Muscle of back (tissue), 13 donors: ENCODE measurements at places on chromosomes 3 and 15. TPM values are rescaled to one million over a fixed set of nuclear protein-coding genes. Genes with fewer than 3 reads are reported as not detected.
A peak's percentile ranks its signal among the peaks of the same experiment; 100 is the strongest.

DNA sequence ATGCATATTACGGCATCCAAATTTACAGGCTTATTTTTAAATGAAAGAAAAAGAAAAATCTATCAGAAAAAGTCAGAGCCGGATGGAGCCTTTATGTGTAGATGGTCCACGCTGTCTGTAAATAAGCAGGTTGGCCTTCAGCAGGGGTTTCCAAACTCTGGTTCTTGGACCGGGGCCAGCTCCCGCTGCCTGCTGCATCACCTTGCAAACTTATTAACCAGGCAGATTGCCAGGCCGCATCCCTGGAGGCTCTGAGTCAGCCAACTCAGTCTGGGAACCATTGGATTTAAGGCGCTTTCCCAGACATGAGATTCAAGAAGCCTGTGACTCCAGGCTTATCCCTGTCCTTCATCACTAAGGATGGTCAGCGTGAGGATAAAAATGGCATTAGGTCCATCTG is 212.4 kb downstream of the OPA1 start:
- peak; percentile 80 for DNase-seq

- DNase-seq = no peak
These were observed 3.6 kb upstream of the DENND4A start for GRCh38 chr15:65795663-65796216.

DNA sequence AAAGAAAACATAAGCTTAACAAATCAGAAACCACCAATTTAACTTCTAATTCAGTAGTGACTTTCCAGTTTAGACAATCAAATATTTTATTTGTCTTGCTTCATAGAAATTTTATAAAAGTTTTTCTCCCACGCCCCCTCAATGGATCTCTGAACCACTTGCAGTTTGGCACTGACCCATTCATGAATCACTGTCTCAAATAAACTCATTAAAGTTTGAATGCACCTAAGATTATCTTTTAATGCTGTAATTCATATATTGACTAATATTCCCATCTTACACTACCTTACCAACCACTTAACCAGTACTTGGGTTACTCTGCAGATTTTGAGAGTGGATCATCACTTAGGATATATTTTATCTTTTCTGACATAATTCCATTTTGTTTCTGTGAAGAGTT is 880.2 kb downstream of the OTOL1 start:
- no peak for DNase-seq

- no peak for DNase-seq
These were observed 1.5 kb downstream of the CRBN start for GRCh38 chr3:3177861-3178497.

- DNase-seq = no peak
These were observed 56.4 kb upstream of the C15orf39 start for GRCh38 chr15:75145027-75145841.

GRCh38 chr15:38930851-38931572 is 366.4 kb upstream of the RASGRP1 start:
- no peak for DNase-seq

DNA sequence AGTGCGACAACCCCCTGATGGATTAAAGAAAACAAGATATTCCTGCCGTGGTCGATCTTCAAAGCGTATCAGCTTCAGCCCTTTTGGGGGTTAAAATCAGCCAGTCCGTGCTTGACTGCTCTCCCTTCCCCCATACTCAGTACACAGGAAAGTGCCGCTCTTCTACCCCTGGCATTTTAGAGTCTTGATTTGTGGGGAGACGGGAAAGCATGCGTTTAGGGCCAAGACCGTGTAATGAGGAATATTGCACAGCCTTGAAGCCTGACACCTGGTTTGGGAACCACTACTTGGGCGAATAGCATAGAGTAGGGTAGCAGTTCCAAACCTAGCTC is 540 bp upstream of the EDC3 start:
- DNase-seq = no peak

DNA sequence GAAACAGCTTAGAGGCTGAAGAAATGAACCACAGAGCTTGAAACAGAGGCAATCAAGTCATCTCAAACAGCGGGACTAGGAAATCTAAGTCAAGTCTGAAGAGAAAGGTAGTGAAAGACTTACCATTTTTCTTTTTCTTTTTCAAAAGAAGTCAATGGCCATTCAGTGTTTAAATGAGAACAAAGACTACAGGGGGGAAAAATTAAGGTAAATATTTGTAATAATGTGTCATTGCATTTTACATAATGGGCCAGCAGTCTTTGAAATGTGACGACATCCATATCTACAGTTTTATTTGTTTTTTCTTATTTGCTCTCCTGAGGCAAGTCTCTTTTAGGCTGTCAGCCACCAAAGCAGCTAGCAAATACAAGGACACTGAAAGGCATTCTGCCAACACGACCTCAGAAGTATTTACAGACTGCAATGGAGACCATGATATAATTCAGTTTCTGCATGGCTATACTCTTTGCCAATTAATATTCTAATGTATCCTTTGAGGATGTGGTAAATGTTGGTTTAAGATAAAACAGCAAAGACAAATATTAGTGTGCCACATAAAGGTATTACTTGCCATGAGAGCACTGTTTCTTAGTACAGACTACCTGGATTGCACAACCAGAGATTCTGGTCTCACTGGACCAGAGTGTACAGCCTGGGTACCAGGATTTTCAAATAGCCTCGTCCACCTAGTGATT is 307.0 kb upstream of the THBS1 start:
- DNase-seq = no peak

GRCh38 chr3:177928172-177928873 is 607.9 kb upstream of the KCNMB2 start:
- DNase-seq = no peak

- DNase-seq = peak; percentile 91
These were observed 76.7 kb downstream of the BOC start for GRCh38 chr3:113287803-113288648.

ADGRG7 gene
- not detected for polyA plus RNA-seq

KNSTRN gene
- 15.5 TPM for polyA plus RNA-seq

ALPK3 gene
- polyA plus RNA-seq = 99.6 TPM

KIF23 gene
- polyA plus RNA-seq = 17.9 TPM

DOCK3 gene
- 0.28 TPM for polyA plus RNA-seq

ZNF80 gene
- polyA plus RNA-seq = not detected

UBXN7 gene
- polyA plus RNA-seq = 18.9 TPM
